ENCODE measurements at places on chromosomes 13 and 19.
A peak's percentile ranks its signal among the peaks of the same experiment; 100 is the strongest.

- DNase-seq = no peak
Observed at GRCh38 chr19:54356444-54357056, 8.2 kb downstream of the LAIR1 start.

DNA sequence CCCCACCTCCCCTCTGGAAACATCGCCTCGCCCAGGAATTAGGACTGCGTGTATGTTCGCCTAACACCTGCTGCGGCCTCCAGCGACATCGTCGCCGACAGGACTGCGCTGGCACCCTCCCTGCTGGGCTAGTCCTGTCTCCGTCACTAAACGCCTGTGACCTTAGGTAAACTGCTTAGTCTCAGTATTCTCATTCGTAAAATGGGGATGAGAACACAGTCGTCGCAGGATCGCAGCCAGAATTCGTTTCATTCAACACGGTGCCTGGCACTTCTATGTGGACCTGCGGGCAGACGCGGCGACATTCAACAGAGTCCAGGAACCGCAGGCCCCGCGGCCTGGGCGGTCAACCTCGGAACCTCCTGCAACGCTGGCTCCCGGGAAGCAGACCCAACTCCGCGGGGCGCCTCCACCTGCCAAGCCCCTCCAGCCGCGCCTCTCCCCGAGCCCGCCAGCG, 485 bp downstream of the CRYL1 start:
- no peak for DNase-seq

DNA sequence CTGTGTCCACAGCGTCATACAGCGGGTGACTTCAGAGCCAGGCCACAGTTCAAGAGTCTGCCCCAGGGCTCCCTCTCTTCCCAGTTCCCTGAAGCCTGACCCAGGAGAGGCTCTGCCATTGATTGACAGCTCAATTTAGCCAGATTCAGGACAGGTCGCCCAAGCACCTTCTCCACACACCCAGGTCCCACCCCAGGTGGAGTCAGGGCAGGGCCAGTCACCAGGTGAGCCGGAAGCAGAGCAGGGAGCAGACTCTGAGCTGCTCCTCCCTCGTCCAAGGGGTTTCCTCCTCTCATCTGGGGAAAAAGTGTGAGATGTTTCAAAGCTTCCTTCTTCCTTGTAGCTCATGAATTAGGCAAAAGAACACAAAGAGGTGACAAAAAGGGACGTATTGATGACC, 5.6 kb downstream of the CEACAM7 start:
- DNase-seq = no peak

- no peak for DNase-seq
Observed at GRCh38 chr13:42548731-42549551, 25.0 kb upstream of the TNFSF11 start.

DNA sequence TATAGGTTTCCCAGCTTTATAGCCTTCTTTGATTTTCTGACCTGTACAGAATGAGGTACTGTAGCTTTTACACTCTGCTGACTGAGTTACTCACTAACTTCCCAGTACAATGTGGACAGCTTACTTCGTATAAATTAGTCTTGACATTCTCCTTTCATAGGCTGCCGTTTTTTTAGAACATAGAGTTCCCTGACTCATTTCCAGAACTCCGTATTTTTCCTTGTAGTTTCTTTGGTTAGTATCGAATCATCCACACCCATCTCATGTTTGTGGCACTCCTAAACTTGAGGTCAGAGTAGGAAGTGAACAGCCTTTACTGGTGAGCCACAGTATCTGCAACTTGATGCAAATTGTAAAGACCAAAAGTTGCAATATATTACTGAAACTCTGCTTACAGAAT, 303.9 kb downstream of the SLITRK5 start:
- no peak for DNase-seq

DNA sequence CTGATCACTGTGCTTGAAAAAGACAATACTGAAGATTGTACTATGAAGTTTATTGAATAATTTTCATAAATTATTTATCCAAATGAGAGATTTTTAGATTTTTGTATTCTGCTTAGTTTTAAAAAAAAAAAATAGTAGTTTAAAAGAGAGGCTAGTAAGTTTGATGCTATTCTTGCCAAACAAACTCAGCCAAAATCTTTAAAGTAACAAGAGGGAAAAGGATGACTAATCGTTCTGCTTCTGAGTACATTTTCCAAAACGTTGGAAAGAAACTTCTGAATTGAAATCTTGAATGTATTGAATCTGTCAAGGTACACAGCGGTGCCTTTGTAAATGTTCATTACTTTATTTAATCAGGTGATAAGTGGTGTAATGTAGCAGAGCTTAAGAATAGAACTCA, 34.4 kb downstream of the NUP58 start:
- DNase-seq = no peak

GRCh38 chr19:19170053-19170872, at the start of gene MEF2B:
Gene MEF2B (minus strand): TSS chr19:19170263. CDS start chr19:19150735, 19,528 bp downstream.
- DNase-seq = peak; percentile 56

DNA sequence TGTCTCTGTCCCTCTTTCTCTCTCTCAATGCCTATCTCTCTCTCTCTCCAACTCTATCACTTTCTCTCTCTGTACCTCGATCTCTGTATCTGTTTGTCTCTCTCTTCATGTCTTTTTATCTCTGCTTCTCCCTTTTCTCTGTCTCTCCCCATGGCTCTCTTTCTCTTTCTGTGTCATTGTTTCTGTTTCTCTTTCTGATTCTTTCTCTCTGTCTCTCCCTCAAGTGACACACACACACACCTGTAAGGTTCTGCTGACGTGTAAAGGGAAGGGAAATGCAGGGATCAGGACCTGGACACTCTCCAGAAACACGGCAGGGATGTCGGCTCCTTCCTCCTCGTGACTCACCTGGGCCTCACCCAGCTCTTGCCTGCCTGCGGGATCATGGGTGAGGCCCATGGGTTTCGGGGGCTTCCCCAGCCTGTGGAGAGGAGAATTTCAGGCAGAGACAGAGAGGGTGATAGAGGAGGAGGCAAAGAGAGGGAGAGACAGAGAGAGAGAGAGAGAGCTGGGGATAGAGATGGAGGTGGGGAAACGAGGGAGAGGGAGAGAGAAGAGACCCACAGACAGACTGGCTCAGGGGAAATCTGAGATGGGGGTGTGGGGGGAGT, 5.4 kb upstream of the PLAUR start:
- no peak for DNase-seq

- DNase-seq = no peak
Observed at GRCh38 chr19:6697291-6697690, 23.2 kb downstream of the C3 start.

DNA sequence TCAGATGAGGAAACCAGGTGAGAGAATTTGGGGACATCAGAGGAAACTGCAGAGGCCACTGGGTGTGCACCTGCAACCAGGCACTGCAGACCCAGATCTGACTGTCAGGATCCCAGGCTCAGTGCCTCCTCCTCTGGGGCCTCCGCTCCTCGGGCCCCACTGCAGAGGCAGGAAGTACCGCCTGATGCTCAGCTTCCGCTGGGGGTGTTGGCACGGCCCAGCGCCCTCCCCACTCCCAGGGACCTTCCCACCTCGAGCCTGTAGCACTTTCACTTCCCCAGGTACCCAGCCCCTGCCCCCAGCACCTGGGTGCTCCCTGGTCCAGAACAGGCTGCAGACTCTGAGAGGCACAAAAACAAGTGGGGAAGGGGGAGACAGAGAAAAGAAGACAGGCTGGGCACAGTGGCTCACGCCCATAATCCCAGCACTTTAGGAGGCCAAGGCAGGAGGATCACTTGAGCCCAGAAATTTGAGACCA, 1.4 kb upstream of the CD37 start:
- DNase-seq = peak; percentile 67

- no peak for DNase-seq
Observed at GRCh38 chr13:28754698-28755545, 36.2 kb upstream of the SLC46A3 start.

GRCh38 chr13:86725105-86725504, 925.9 kb upstream of the SLITRK6 start:
- no peak for DNase-seq

- no peak for DNase-seq
Observed at GRCh38 chr13:50887151-50887550, 22.4 kb upstream of the RNASEH2B start.

- no peak for DNase-seq
Observed at GRCh38 chr19:816500-816857, 5.3 kb downstream of the PLPPR3 start.

DNA sequence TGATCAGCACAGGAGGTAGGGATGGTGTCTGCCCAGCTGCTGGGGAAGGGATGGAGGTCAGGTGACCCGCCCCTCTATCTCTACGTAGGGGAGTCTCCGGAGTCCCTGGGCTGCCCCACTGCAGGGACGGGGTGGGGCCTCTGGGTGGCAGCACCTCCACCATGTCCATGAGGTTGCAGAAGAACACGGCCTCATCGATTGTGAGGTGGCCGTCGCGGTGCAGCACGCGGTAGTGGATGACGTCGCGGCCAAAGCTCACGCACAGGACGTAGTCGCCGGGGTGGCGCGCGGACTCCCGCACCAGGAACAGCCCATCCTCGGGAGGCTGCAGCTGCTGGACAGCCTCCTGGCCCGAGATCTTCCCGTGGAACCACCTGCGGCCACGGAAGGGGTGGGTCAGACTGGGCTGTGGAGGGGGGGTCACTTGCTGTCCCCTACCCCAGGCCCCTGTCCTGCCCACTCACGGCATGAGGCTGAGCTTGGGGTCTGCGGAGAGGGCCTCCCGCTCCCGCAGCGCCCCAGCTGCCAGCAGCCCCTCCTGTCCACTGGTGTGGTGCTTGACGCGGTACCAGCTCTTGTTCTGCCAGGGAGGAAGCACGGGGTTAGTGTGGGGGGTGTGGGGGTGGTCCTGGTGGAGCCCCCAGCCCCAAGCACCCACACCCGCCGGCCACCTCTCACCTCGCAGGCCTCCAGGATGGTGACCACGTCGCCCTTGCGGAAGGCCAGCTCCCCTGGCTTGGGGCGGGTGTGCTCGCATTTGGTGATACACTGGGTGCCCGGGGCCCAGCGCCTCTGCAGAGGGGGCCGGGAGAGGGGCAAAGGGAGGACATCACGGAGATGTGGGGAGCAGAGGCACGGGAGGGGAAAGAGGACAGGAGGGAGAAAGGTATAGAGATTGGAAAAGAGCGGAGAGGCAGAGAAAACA, 2.3 kb downstream of the MATK start:
- DNase-seq = peak; percentile 21

GRCh38 chr19:54189145-54189734, at the start of gene MBOAT7:
Gene MBOAT7 (minus strand): TSS chr19:54189580. CDS start chr19:54188508, 1,072 bp downstream.
- DNase-seq = no peak

DNA sequence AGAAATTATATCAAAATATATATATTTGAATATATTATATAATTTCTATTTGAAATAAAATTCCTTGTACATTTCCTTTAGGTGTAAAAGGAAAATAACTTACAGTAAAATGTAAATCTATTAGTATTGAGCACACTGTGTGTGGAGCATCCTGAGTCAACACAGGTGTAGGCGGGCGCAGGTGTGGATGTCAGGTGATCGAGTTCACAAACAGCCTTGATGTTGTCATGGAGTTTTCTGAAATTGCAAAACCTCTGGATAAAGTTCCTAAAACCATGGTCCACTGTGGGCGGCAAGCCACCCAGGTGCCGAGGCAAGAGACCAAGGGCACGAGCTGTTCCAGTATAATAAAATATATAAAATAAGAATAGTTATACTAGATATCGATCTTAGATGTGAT, 27.7 kb upstream of the MCF2L start:
- no peak for DNase-seq

GRCh38 chr13:25175026-25175425, 2.9 kb upstream of the AMER2 start:
- DNase-seq = no peak

DNA sequence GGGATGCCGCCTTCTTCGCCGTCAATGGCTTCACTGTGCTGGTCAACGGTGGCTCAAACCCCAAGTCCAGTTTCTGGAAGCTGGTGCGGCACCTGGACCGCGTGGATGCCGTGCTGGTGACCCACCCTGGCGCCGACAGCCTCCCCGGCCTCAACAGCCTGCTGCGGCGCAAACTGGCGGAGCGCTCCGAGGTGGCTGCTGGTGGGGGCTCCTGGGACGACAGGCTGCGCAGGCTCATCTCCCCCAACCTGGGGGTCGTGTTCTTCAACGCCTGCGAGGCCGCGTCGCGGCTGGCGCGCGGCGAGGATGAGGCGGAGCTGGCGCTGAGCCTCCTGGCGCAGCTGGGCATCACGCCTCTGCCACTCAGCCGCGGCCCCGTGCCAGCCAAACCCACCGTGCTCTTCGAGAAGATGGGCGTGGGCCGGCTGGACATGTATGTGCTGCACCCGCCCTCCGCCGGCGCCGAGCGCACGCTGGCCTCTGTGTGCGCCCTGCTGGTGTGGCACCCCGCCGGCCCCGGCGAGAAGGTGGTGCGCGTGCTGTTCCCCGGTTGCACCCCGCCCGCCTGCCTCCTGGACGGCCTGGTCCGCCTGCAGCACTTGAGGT, 7.0 kb downstream of the MAP1S start:
- no peak for DNase-seq

DNA sequence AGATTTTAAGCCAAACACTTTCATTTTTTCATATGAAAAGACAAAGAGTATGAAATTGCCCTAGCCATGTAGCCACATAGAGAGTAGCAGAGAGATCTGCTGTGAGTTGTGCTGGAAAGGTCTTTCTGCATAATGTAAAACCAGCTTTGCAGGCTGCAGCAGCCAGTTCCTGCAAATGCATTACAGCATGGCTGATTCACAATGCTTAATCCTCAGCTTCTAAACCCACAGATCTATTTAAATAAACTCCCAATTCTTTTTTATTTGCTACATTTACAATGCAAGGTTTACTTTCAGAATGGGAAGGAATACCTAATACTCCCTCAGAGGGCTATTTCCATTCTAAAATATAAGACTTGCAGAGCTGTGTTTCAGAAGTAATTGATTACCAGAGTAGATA, 185.6 kb upstream of the STARD13 start:
- no peak for DNase-seq
